Cerebellar nuclear complex (tissue), 1 donor: ENCODE measurements at places on chromosomes 2 and 18.
A peak's percentile ranks its signal among the peaks of the same experiment; 100 is the strongest.

DNA sequence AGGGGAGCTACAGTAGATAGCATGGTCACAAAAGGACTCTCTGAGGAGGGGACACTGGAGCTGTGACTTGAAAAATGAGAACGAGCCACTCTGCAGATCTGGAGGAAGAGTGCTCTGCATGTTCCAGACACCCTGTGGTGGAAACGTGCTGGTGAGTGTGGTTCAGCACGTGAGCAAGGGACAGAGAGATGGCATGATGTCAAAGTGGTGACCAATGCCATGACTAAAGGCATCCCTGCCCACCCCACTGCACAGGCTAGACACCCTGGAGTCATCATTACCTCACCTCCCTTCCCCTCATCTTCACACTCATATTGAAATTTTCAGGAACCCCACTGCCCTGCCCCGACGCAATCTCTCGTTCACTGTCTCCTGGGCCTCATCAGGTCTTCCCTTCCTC lies 56.5 kb downstream of the SLC4A5 start:
- no peak for DNase-seq

DNA sequence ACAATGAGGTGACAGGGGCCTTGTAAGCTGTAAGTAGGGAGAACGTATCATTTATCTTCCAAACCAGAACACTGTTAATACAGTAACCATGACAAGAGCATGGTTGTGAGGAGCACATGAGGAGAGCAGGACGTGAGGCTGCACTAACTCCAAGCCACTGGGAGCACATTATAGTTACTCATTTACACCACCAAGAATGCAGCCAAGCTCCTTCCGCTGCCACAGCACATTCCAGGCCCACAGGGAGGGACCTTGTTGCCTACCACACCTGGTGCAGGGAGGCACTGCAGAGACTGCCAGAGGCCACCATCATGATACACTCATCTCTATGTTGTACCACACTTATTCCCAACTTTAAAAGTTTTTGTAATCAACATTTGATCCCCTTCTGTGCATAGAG lies 13.5 kb upstream of the SFXN5 start:
- DNase-seq, result no peak

DNA sequence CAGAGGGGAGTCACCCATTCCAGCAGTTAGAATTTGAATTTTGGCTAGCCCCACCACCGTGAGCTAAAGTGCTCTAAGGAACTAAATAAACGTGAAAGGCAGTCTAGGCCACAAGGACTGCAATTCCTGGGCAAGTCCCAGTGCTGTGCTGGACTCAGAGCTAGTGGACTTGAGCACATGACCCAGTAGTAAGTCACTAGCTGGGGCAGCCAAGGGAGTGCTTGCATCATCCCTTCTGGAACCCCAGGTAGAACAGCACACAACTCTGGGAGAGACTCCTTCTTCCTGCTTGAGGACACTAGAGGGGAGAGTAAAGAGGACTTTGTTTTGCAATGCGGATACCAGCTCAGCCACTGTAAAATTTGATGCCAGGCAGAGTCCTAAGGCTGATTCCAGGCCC lies 672.2 kb downstream of the CPS1 start:
- DNase-seq, result no peak

DNA sequence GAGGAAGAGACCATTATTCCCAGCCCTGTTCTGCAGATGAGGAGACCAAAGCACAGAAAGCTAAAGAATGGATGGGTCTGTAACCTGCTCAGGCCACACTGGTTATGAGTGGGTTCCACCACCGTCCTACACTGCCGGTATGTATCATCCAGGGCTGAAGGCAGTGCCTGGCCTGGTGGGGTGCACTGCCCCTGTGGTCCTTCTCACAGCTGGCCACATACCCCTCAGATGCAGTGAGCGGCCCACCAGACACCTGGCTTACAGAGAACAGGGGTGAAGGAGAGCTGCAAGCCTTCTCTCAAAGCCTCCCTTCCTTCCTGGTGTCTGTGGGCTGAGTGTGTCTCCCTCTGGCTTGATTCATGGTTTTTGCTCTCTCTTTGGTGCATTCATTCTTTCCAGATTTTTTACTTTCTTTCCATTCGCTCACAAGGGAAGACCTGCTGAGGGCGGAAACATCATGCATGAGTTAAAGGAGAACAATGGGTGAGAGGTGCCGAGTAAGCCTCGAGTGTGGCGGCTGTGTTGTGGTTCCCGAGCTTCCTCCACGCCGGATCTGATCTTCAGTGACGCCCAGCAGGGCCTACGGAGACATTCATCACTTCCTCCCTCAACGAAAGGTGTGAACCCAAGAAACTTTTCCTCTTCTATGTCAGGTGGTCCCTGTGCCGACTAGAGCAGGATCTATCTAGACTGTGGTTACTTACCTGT lies 62.1 kb upstream of the REL start:
- no peak for DNase-seq

- DNase-seq, result no peak
These were observed 32.2 kb downstream of the COL5A2 start for GRCh38 chr2:189147361-189147760.

DNA sequence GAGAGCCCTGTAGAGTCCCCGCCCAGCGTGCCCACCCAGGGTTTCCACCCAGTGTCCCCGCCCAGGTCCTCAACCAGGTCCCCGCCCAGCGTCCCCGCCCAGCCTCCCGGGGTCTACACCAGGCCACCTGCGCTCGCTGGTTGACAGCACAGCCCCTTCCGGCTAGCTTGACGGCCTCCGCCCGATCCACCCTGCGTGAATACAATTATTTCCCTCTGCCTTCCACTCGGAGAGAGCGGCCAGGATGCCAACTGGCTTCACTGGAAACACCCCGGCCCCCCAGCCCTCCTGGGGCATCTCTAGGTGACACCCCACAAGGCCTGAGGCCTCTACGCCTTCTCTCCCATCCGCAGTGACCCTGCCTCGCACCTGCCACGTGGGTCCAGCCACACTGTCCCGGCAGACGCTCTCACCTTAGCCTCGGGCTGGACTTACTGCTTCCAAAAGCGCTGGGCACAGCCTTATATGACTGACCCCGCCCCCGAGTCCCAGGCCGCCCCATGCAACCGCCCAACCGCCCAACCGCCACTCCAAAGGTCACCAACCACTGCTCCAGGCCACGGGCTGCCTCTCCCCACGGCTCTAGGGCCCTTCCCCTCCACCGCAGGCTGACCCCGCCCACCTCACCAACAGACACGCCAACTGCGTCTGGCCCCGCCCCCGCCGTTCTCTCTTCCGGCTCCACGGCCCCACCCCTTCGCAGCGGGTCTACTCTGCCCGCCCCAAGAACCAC lies 188.1 kb downstream of the LAMA1 start:
- DNase-seq, result no peak

DNA sequence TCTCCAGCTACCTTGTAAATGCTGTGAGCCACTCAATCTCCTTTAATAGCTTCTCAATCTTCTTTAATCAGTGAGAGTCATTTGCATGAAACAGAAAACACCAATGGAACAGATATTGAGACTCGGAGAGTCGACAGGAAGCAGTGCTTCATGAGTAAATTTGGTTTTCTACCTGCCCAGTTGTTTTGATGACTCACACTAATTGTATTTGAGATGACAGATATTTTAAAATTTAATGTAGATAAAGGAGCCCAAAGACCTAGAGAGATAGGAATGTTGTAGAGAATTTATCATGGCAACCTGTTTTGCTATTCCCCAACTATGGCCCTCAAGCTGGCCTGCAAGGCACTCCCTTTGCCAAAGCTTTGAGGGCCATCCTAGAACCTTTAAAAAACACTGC lies 119.1 kb downstream of the CDC42EP3 start:
- no peak for DNase-seq

GRCh38 chr2:64196963-64197362 lies 52.7 kb upstream of the PELI1 start:
- no peak for DNase-seq

- no peak for DNase-seq
These were observed 103.7 kb downstream of the KCNH7 start for GRCh38 chr2:162734866-162735265.

DNA sequence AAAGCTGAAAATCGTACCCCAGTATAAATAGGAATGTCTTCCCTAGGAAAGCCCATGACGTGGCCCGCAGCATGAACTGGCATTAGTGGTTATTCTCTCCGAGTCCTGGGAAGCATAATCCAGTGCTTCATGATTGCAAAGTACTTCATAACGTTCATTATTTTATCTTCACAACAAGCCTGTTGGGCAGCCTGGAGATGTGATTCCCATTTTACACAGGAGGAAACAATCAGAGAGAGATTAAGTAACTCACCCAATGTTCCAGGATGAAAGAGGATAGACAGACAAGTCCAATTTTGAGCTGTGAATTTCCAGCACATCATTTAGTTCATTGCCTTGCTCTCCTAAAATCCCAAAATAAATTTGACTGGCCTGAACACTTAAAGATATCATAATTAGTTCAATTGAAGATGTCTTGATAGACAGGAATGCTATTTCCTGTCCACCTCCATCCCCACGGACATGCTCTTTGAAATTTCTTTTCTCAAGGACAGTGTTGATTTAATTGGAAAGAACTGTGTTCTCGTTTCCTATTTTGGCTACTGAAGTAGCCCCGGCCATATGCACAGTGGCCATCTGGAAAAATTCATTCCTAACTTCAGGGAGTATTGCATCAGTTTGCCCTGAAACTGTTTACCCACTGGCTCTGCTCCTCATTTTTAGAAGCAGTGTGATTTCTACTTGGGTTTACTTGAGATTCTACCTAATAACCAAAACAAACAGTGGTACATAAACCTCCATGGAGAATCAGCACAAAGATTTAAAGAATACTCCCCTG lies 93.9 kb downstream of the VWC2L start:
- no peak for DNase-seq

- no peak for DNase-seq
These were observed 3.5 kb upstream of the NAGK start for GRCh38 chr2:71064754-71065621.

DNA sequence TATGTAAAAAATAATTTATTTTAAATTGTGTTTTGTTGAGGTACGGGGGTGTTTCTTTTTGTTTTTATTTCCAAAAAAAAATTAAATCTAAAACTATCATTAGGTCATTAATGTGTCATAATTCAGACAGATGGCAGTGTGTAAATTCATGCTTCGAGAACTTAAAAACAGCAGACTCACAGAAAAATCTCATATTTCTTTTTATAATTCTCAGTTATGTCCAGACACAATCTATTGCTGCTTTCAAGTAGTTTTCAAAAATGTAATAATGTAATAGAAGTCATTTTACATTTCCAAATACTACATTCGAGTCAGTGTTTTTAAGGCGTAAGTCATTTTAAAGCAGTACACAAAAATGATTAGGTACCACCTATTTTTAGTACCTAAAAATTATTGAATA lies 14.3 kb downstream of the IKZF2 start:
- DNase-seq, result no peak

DNA sequence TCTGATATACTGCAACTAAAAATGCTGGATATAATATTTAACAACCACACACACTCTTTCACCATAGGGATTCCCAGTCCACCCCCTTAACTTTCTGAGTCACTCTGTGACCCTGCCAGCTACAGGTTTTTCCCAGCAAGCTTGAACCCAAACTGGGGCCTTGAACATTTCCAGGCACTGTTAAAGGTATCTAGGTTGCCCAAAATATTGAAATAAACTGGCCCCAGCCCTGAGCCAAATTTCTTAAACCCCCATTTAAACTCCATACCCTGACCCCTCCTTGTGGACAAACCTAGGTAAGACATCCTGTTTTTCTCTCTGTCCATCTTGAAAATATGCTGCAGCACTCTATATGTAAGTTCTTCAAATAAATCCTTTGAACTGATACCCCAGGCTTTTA lies 19.7 kb upstream of the DCTN1 start:
- DNase-seq, result no peak

- no peak for DNase-seq
These were observed 72.1 kb downstream of the CCDC150 start for GRCh38 chr2:196711625-196712024.

GRCh38 chr2:31318361-31319336 lies 84.7 kb downstream of the EHD3 start:
- DNase-seq, result no peak

DNA sequence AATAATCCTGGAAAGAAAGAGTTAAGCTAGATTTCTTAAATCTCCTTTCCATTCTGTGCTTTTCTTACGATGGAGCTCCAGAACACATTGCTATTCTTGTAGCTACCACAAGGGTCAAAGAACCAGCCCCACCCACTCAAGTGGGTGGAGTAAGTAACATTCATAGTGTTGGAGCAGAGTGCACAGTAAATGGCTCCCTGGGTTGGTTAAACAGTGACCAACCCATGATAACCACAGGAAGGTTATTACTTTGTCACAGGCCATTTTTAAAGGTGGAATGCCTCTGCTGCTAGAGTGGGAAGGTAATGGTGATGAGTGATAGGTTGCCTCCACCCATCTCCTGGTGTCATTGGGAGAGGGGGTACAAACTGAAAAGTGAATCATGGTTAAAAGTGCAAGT lies 13.9 kb downstream of the ARPC2 start:
- no peak for DNase-seq

GRCh38 chr2:162422894-162423293 lies 79.0 kb downstream of the GCA start:
- no peak for DNase-seq

- no peak for DNase-seq
These were observed 174.2 kb downstream of the PRPF40A start for GRCh38 chr2:152542995-152543481.

- no peak for DNase-seq
These were observed 3.1 kb upstream of the CPO start for GRCh38 chr2:206935991-206936842.

DNA sequence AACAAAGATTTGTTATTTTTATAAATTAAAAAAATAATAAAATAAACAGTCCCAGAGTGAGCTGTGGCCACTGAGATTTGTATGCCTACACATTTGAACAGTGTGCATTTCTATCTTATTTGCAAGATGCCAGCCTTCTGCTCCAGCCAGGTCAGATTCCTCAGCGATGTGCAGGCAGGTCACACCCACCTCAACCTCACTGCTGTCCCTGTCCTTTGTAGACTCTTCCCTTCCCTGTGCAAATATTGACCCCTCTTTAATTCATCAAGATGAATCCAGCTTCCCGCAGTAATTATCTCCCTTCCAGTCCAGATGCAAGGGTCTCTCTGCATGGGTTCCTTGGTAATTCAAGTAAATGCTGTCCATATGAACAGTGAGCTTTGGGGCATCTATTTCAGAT lies 256.2 kb downstream of the PIEZO2 start:
- DNase-seq, result no peak

- DNase-seq, result no peak
These were observed 95.3 kb downstream of the GFPT1 start for GRCh38 chr2:69291721-69292120.

- DNase-seq, result no peak
These were observed 385.5 kb downstream of the PIK3C3 start for GRCh38 chr18:42340423-42341009.

DNA sequence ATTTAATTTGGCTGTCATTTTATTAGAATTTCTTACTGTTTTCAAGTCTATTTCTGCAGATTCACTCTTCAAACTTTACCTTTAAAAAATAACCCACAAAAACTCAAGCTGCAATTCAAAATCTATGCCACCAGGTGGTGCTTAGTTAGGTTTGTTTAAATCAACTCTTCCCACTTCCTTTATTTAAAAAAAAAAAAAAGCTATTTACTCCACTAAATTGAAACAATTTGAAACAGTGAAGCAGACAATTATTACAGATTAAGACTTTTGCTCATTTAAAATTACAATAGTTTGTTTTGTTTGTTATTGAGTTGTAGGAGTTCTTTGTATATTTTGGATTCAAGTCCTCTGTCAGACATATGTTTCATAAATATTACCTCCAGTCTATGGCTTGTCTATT lies 300.0 kb downstream of the PDE11A start:
- no peak for DNase-seq

- DNase-seq, result peak; percentile 69
These were observed at the start of gene DOK6 for GRCh38 chr18:69400253-69400975. Gene DOK6 (plus strand): TSS chr18:69400888.

GRCh38 chr18:74081966-74082741 lies 65.5 kb downstream of the FBXO15 start:
- no peak for DNase-seq
